ENCODE measurements at places on chromosomes 1 and 21.

DNA sequence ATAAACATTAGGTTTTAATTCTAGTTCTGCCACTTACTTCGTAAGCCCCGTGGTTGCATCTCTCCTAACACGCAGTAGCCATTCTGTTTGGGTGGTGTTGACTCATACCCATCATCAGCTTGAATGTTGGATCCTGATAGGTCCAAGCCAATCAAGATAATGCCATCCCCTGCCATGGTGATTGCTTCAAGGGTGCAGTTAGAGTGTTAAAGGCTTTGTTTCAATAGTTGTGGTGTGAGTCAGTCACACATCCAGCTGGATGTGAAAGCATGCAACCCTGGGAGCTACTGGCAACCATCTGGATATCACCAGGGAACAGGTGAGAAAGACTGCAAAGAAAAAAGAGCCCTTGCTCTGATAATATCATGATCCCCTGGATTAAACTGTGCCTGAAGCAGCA is 69.1 kb downstream of the OMA1 start:
- DNase-seq, result no peak

DNA sequence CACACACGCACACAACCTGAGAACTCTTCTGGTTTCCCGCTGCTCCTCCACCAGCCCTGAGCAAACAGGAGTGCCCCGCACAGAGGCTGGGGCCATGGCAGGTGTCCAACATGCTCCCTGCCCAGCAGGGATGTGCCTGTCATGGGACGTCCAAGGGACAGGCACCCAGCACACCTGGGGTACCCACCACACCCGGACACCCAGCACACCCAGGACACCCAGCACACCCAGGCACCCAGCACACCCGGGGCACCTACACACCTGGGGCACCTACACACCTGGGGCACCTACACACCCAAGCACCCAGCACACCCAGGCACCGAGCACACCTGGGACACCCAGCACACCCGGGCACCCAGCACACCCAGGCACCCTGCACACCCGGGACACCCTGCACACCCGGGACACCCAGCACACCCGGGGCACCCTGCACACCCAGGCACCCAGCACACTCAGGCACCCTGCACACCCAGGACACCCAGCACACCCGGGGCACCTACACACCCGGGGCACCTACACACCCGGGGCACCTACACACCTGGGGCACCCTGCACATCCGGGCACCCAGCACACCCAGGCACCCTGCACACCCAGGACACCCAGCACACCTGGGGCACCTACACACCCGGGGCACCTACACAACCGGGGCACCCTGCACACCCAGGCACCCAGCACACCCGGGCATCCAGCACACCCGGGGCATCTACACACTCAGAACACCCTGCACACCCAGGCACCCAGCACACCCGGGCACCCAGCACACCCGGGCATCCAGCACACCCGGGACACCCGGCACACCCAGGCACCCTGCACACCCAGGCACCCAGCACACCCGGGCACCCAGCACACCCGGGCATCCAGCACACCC is 37.9 kb downstream of the UBE2G2 start:
- DNase-seq, result no peak

- no peak for DNase-seq
Measured at GRCh38 chr1:224781800-224782199, 147.7 kb upstream of the DNAH14 start.

DNA sequence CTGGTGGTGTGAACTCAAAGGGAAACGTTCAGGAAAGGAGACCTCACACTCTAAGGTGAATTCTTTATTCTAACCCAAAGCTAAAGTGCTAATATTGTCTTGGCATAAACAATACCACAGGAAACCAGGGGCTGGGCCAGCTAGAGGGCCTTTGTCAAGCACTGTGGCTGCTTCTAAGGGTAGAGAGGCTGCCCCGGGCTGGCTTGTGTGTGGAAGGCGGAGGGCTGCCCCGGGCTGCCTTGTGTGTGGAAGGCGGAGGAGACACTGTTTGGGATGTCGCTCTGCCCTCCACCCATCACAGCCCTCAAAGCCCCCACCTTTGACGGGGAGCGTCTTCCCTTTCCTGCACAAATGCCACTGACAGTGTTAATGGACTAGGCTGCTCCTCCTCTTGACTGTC is 216.8 kb downstream of the TOMM20 start:
- no peak for DNase-seq

DNA sequence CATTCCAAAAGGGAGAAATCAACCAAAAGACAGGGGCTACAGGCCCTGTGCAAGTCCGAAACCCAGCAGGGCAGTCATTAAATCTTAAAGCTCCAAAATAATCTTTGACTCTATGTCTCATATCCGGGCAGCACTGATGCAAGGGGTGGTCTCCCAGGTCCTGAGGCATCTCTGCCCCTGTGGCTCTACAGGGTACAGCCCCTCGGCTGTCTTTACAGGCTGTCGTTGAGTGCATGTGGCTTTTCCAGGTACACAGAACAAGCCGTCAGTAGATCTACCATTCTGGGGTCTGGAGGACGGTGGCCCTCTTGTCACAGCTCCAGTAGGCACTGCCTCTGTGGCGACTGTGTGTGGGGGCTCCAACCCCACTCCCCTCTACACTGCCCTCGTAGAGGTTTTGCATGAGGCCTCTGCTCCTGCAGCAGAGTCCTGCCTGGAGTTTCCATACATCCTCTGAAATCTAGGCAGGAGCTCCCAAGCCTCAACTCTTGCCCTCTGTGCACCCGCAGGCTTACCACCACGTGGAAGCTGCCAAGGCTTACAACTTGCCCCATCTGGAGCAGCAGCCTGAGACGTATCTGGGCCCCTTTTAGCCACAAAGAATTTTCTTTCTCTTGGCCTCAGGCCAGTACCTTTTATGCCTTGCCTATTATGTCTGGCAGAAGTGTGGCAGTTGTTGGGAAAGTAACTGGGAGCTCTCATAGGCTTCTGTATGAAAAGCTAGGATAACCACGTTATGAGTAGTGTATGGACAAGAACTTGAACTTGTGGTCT is 52.5 kb downstream of the POU2F1 start:
- no peak for DNase-seq

GRCh38 chr1:234683127-234683860 is 73.3 kb upstream of the IRF2BP2 start:
- DNase-seq, result no peak

- no peak for DNase-seq
Measured at GRCh38 chr21:28235169-28235895, 757.3 kb downstream of the LTN1 start.

GRCh38 chr1:110123224-110123623 is 11.0 kb downstream of the UBL4B start:
- DNase-seq, result no peak

GRCh38 chr1:84719543-84720217 is 29.4 kb upstream of the SSX2IP start:
- DNase-seq, result no peak

DNA sequence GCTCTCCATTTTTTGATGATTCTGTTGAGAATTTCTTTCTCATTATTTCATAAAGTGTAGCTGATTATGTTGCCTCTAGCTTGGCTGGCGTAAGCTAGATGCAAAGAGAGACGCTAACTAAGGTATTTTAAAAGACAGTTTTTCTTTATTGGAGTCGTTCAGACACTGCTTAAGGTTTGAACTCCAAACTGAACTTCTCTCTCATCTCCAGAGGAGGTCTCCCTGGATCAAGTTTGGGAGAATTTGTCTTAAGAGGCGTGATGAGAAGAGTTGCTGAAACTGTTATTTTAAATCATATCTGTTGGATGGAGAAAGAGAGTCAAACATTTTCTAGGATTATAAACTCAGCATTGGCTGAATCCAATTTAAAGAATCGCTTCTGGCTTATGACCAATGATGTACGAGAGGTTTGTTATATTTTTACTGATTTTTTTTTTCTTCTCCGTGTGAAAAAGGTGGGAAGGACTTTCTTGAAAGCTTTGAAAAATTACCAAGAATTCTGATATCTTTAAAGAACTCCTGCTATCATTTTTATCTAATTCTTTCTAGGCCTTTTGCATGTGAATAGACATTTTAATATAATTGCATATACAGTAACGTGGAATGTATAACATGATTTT is 34.0 kb downstream of the MAP3K7CL start:
- no peak for DNase-seq

- DNase-seq, result no peak
Measured at GRCh38 chr1:15158506-15159165, 5.1 kb downstream of the TMEM51 start.

DNA sequence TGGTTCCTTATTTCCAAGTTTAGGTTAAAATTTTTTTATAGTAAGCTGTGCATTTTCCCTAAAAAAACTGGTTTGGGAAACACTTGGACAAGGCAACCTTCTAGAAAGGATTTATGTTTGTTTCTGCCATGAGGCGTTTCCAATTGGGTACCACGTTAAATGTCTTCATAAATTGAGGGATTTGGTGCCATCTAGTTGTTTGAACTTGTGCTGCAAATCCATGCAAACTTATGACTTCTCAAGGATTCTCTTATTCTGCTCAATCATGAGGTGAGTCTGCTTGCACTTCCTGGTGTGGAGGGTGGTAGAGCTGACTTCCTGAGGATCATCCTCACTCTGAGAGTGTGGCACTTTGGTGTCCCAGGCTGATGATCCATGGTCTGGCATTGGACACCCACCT is 123.3 kb downstream of the PCNX2 start:
- DNase-seq, result no peak

- DNase-seq, result no peak
Measured at GRCh38 chr1:154750681-154751665, 119.1 kb downstream of the KCNN3 start.

- no peak for DNase-seq
Measured at GRCh38 chr1:228311091-228311490, 95.5 kb downstream of the TRIM11 start.

GRCh38 chr1:202680586-202681352 is 29.5 kb downstream of the SYT2 start:
- DNase-seq, result no peak

GRCh38 chr1:230025686-230026085 is 41.4 kb upstream of the GALNT2 start:
- no peak for DNase-seq

GRCh38 chr1:77459881-77460280 is 178.1 kb downstream of the AK5 start:
- no peak for DNase-seq

DNA sequence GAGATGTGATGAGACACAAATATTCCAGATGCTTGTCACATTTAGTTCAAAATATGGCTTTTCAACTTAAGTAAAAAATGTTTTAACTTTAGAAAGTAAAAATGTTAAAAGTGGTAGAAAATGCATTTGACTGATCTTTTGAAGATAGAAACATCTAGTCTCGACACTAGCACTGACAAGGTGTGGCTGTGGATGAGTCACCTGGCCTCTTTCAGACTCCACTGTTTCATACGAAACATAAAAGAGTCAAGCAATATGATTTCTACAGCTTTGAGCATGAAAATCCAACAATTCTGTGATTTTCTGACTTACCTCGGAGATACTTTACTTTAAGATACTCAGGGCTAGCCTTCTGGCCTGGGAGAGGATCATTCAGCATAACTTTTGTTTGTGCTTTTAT is 47.7 kb downstream of the TTC13 start:
- no peak for DNase-seq

DNA sequence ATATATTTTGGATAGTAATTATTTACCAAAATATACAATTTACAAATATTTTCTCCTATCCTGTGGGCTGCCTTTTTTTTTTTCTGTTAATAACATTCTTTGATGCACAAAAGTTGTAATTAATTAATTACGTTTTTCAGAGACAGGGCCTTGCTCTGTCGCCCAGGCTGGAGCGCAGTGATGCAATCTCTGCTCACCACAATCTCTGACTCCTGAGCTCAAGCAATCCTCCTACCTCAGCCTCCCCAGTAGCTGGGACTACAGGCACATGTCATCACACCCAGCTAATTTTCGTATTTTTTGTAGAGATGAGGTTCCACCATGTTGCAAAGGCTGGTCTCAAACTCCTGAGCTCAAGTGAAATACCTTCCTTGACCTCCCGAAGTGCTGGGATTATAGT is 21.3 kb upstream of the ZMYM4 start:
- no peak for DNase-seq

GRCh38 chr1:184950227-184950626 is 24.1 kb downstream of the NIBAN1 start:
- DNase-seq, result no peak

GRCh38 chr1:51472359-51472758 is 46.7 kb downstream of the EPS15 start:
- DNase-seq, result no peak

- DNase-seq, result no peak
Measured at GRCh38 chr1:231663211-231663792, 36.7 kb downstream of the DISC1 start.

DNA sequence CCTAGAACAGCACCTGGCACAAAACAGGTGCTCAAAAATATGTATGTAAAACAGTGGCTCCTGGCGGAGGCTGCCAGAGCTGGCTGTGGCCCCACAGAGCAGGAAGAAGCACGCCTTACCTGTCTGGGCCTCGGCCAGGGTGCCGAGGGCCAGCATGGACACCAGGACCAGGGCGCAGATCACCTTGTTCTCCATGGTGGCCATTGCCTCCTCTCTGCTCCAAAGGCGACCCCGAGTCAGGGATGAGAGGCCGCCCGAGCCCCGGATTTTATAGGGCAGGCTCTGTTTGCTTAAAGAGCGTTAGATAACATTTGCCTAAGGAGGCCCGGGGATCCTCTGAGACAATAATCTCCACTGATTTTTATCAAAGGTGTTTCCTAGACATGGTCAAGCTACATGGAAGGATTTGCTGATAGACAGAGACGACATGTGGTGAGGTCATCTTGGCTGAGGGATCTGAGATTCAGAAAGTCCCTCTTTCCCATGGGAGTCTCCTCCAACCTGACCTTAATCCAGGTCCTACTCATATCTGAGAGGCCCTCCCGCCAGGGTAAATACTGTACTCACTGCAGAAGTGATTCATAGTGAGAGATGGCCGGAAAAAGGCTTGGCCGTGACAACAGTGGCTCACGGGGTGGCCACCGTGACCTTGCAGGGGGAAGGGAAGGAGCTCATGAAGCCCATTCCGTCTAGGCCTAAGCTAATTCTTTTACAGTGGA is at the start of gene TFF1:
Gene TFF1, minus strand, starts transcription at position 244 of the 719 bp plus-strand sequence. Its CDS starts 40 bp downstream, at position 204.
- DNase-seq, result no peak

- DNase-seq, result no peak
Measured at GRCh38 chr1:55061706-55062321, 22.5 kb downstream of the PCSK9 start.

DNA sequence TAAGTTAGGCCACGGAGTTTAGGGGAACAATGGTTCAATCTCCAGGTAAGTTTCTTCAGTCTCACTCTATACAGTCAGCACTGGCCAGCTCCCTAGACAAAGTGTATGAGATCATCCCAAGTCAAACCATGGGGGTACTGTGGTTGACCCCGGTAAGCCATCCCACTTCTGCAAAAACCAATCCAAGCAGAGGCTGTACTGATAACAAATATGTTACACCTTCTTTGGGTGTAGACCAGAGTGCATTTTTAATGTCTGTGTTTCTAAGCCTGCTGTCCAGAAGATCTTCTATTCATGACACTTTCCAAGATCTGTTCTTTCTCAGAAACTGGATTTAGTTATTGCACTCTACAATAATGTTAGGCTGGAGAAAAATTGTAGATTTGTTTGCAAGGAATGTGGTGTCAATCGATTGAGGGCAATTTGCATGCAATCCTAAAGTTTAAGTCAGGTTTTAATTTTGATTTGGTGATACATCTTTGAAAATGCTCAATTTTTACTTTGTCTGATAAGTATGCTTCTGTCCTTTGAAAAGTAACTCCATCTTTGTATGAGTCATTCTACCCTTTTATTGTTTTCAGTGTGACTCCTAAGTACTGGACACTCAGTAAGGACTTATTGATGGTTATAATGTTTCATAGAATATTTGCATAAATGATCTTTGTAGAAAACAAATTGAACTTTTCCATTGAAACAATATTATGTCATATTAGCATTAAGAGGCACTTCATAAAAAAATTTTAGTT is 152.4 kb downstream of the HLX start:
- no peak for DNase-seq
